Activated T-helper 1 cell treated with anti-CD3 and anti-CD28 coated beads, Interleukin-2, amount 50 U/mL, for 16 hours (primary cell): ENCODE measurements at places on chromosomes 1 and 21.

DNA sequence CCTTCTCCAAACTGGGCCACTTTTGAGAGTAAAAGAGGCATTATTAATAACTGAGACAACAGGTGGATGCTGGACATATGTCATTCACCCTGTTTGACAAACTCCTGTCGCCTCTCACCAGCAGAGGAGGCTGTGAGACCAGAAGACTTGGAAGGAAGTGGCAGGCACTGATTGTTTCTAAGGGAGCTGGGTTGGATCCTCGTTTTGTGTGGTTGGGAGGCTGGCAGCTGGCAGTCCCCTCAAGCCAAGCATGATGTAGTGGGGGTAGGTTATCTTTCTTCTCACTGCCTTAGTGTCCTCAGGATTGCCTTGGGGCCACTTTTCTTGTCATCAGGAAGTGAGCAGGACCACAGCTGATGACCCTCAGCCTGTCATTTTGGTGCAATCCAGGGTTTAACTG is 86.5 kb upstream of the KCNJ15 start:
- no peak for DNase-seq

GRCh38 chr1:159247266-159247665 is 42.6 kb downstream of the ACKR1 start:
- DNase-seq = no peak

- no peak for DNase-seq
These were observed 12.1 kb downstream of the EPHA10 start for GRCh38 chr1:37752583-37753471.

GRCh38 chr1:219339466-219339865 is 165.8 kb downstream of the LYPLAL1 start:
- no peak for DNase-seq

DNA sequence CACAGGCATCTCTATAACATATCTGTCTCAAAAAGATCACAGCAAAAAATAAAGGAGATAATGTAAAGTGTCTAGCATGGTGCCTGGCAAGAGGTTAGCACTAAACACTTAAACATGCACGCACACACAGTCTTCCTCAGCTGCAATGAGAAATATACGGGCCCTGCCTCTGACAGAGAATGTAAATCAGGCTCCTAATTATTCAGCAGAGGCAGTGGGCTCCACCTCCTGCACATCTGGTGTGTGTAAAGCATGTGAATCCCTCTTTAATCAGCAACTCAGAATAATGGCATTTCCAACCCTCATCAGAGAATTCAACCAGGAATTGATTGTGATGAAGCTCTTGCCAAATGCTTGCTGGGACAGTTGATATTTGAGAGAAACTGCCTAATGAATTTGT is 85.6 kb upstream of the KCNA3 start:
- DNase-seq = no peak

DNA sequence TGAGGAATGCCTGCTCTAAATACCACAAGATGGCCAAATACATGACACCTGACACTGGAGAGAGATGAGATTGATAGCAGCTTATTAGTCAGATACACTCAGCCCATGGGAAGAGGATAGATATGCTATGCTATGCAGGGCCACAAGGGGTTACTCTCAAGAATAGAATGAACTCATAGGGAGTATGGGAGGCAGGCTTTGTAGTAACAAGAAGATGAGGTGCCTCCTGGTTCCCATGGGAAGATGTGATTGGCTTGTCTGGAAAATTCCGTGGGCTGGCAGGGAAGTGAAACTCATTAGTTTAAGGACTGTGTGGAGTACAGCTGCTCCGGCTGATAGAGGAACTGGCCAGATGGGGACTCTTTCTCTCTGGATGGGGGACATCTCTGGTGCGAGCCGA is 16.5 kb downstream of the CCDC30 start:
- no peak for DNase-seq

DNA sequence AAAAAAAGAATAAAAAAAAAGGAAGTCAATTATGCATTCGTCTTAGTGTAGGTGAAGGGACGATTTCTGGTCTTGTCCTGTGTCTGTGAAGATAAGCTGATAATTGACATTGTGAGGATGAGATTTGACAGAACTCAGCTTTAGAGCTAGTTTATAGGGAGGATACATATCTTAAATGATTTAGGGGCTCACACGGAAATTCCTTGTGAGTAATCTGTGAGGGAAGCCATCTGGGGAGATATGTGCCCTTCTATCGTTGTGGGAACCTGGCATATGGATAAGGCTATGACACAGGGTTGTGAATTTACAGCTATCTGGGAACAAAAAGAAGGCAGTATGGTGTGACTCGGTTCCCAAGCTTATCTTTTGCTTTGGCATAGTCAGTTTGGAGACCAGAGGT is 71.1 kb downstream of the RABGAP1L start:
- no peak for DNase-seq

- no peak for DNase-seq
These were observed 28.9 kb upstream of the GPR37L1 start for GRCh38 chr1:202093858-202094257.

DNA sequence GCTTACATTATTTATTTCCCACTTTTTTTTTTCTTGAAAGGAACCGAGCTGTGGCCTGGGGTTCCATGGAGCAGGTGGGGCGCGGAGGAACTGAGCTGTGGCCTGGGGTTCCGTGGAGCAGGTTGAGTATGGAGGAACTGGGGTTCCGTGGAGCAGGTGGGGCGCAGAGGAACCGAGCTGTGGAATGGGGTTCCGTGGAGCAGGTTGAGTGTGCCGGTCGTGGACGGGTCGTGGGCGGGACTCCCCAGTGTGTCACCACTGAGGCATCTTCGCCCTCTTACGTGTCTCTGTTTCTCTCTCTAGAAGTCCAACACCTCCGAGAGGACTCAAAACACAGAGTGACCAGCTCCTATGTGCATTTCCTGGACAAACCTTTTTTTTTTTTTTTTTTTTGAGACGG is 1.2 kb upstream of the SCNN1D start:
- DNase-seq = no peak

- DNase-seq = no peak
These were observed 542.5 kb upstream of the DAB1 start for GRCh38 chr1:57966340-57966739.

DNA sequence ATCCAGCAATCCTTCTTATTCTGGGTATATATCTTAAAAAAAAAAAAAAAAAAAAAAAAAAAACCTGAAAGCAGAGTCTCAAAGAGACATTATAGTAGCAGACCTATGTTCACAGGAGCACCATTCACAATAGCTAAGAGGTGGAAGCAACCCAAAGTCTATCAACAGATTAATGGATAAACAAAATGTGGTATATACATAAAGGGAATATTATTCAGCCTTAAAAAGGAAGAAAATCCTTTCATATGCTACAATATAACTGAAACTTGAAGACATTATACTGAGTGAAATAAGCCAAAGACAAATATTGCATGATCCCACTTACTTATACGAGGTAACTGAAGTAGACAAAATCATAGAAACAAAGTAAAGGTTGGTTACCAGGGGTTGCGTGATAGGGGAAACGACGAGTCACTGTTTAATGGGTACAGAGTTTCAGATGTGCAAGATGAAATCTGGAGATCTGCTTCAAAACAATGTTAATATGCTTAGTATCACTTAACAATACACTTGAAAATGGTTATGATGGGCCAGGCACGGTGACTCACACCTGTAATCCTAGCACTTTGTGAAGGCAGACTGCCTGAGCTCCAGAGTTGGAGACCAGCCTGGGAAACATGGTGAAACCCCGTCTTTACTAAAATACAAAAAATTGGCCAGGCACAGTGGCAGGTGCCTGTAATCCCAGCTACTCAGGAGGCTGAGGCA is 29.5 kb downstream of the PIK3R3 start:
- no peak for DNase-seq

DNA sequence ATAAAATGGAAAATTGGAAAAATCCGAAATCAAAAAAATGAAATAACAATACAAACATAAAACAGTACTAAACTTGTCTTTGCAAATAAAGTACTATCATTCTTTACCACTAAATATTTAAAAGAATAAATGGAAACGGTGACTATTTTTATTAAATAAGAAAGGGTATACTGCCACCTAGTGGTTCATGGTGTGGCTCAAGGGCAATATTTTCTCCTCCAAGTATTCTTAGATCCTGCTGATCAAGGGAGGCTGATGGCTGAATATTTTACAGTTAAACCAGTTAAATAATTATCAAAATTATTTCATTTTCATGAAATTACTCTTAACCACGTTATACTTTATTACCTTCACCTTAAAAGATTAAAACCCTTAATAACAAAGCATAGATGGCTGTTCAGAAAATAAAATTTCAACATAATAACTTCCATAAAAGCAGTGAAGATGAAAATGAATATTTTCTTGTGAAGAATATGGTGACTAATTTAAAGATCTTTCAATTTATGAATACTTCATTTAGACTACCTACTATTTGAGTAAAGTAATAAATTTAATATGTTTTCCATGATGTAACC is 1793.9 kb downstream of the NCAM2 start:
- DNase-seq = no peak

DNA sequence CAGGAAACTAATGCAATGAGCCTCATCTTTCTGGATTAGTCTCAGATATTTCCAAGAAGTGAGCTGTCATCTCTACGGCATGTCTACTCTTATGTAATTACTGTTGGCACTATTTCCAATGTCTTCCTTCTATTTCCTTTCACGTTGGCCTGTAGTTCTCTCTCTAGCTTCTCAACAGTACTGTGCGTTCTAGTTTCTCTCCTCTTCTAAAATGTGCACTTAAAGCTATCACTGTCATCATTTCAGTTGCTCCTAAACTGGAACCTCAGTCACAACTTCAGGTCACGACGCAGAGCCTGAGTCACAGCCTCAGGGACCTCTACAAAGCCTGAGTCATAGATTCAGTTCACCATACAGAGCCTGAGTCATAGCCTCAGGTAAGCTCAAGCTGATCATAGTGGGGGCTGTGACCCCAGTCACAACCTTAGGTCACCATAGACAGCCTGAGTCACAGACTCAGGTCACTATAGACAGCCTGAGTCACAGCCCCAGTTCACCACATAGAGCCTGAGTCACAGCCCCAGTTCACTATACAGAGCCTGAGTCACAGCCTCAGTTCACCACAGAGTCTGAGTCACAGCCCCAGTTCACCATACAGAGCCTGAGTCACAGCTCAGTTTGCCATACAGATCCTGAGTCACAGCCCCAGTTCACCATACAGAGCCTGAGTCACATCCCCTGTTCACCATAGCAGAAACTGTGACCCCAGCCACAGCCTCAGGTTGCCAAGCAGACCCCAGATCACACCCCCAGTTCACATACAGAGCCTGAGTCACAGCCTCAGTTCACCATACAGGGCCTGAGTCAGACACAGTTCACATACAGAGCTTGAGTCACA is 13.0 kb downstream of the WNT9A start:
- peak; percentile 38 for DNase-seq

DNA sequence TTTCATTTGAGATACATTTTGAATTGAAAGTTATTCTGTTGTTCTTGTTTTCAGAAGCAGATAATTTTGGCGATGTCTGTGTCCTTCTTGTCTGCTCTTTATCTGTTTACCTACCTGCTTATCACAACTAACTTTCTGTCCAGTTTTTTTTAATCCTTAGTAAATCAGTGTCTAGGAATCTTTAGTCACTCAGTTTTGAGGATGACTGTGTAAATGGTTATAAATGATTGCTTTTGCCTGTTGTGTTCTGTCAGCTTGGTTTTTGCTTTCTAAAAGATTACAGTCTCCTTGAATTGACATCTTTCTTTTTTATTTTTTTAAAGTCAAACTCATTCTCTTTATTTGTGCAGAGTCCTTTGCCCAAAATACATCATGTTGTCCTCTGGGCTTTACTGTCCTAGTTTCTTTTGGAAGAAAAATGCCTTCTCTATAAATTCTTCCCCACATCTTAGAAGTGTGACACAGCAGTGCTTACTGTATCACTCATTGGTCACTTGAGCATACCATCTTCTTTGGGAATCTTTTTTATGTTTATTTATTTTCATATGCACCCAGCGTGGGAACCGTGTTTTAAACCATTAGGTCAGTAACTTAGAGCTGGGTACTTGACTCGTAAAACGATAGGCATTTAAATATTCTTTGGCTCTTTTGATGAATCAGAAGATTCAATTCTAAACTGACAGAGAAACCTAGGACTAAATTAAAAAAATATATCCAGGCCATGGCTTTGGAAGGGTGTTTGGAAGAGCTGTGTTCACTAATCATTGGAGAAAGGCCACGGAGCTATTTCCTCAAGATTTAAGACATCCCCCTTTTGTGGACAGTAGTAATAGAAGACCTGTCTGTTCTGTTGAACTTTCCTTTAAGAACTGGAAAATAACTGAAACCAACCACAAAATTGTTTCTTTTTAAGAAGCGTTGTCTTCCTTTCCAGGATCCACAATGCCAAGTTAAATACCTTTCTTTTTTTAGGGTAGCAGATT is 20.9 kb downstream of the LAMC1 start:
- no peak for DNase-seq

DNA sequence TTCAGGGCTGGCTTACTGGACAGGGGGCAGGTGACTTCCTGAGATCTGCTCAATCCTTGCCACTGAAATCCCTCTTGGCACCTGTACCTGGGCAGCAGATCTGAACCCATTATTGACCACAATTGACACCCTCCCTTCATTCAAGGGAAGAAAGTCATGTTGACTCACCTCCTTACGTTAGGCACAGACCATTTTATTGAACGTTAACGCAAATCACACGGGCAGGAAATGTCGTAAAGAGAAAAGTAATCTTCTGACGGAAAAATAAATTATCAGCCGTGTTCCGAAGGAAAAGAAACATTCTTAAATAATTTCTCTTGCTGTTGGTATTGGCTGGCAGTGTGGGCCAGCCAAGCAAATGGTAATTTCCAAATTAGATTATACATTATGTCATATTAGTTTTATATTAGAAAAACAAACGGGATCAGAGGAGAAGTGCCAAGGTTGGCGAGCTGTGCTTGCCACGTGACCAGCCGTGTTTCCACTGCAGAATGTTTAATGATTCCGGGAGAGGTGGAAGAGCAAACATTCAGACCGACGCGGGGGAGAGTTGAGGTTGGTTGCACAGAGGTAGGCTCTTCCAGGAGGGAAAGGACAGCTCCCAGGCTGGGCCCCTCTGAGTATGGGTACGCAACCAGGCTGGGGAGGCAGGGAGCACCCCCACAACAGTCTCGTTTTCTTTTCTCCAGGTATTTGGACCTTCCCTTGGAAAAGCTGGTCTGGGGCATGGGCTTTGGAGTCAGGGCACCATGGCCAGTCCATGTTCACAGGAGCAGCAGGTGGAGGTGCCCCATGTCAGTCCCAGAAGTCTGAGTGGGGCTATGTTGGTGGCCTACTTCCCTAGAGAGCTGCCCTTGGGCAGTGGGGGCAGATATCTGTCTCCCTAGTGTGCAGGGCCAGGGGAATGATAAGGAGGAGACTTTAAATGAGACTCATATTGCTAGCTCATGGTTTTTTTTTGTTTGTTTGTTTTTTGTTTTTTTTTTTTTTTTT is 121.1 kb downstream of the FOXD2 start:
- no peak for DNase-seq

- no peak for DNase-seq
These were observed 197.9 kb upstream of the COA6 start for GRCh38 chr1:234175363-234175762.

DNA sequence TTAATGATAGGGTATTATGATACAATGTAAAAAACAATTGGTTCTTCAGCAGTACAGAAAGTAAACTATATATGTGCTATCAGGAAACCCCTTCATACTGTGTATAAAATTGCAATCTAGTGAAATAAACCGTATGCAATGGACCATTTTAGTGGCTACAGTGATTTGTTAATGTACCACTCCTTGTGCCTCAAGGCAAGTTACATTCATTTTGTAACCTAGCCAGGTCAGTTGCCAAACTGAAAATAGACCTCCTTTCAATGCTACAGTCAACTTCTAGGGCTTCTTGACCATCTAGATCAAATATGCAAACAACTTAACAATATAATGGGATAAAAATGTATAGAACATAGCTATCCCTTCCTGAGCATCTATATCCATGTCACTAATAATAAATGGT is 52.0 kb upstream of the RAVER2 start:
- DNase-seq = no peak

- no peak for DNase-seq
These were observed 14.1 kb upstream of the A3GALT2 start for GRCh38 chr1:33335020-33335419.
